Effector CD8-positive, alpha-beta T cell (primary cell): ENCODE measurements at places on chromosomes 3 and 15.

GRCh38 chr15:68278595-68279405 is 1.3 kb downstream of the FEM1B start:
- DNase-seq, result no peak

DNA sequence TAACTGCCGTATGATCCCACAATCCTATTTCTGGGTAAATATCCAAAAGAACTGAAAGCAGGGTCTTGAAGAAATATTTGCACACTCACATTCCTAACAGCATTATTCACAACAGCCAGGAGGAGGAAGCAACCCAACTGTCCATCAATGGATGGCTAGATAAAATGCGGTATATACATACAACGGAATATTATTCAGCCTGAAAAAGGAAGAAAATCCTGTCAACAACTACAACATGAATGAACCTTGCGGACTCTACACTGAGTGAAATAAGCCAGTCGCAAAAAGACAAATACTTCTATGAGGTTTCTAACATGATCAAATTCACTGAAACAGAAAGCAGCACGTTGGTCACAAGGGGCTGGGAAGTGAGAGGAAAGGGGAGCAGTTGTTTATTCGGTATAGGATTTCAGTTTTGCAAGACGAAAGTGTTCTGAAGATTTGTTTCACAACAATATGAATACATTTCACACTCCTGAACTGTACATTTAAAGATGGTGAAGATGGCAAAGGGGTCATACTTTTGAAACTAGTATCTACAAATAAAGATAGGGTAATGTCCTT is 6.2 kb downstream of the DLG1 start:
- DNase-seq, result no peak

DNA sequence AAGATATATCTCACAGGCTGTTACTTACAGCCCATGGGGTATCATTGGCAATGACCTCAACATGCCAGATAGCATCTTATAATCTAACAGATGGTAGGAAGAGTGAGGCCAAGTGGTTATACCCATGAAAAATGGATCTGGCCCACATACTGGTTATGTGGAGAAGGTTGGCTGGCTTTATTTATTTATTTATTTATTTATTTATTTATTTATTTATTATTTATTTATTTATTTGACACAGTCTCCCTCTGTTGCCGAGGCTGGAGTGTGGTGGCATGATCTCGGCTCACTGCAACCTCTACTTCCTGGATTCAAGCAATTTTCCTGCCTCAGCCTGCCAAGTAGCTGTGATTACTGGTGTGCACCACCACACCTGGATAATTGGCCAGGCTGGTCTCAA is 11.6 kb downstream of the FBXO40 start:
- no peak for DNase-seq

- no peak for DNase-seq
Measured at GRCh38 chr15:69530991-69531664, 78.5 kb downstream of the RPLP1 start.

GRCh38 chr3:173615661-173616060 is 218.1 kb downstream of the NLGN1 start:
- no peak for DNase-seq

GRCh38 chr3:28050885-28051284 is 190.5 kb upstream of the CMC1 start:
- DNase-seq, result no peak

DNA sequence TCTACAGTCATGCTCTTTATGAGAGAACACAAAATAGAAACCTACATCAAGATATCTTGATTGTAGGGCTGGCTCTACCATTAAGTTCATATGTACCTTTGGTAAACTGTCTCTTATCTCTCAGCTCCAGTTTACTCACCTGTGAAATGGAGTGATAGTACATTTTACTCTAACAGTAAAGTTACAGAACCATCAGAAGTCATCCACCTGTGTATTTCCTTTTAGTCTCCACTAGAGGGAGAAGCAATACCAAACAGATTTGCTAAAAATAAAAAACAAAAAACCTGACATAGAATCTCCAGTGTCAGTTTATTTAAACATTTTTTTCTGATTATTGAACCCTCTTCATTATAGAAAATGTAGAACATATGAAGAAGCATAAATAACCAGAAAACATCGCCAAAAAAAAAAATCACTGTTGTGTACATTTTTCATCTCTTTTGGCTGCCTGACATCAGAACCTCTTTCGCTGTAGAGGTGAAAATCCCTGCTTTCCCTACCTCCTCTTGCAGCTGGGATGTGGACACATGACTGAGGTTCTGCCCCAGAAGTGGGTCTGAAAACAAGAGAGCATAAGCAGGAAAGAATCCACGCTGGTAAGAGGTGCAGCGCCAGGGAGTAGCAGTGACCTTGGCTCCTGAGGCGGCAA is 48.7 kb upstream of the WDR72 start:
- no peak for DNase-seq

- DNase-seq, result no peak
Measured at GRCh38 chr3:119257654-119258410, 17.2 kb upstream of the B4GALT4 start.

- no peak for DNase-seq
Measured at GRCh38 chr3:44387404-44387803, 48.8 kb downstream of the TCAIM start.

DNA sequence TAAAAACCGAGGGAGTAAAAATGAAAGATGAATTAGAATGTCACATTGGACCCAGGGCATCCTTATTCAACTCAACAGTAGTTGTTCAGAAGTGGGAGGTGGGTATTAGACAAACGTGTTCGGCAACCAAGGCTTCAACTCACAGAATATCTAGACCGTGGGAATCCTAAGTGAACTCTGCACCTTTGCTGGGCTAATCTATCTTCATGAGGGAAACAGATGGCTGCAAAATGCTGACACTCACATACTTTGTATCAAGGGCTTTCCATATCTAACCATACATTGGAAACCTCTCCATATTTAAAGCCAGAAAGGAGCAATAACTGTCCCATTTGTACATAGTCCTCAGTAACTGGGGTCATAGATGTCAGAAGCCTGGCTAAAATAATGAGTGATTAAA is 20.9 kb downstream of the PLSCR1 start:
- no peak for DNase-seq
